ENCODE measurements at places on chromosomes 4 and X.

DNA sequence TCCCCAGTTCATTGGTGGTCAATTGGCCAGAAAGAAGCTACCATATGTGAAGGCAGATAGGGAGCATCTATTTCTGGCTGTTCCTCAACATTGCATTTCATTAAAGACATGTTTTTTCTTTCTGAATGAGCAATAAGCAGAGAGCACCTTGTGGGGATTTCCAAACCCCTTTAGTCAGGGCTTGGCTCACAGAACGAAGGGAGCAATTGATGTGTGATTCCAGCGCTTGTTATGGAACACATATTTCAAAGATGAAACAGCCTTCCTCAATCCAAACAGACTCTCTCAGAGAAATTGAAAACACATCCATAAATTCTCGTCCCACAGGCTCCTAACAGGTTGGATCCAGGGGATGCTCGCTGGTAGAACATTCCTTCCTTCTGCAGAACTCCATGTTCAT is 84.1 kb downstream of the CLCN4 start:
- peak; percentile 47 for DNase-seq

GRCh38 chr4:129377131-129377845 is 281.3 kb downstream of the C4orf33 start:
- no peak for DNase-seq

- no peak for DNase-seq
These were observed 23.9 kb downstream of the CXXC4 start for GRCh38 chr4:104470770-104471169.

- DNase-seq: no peak
These were observed 65.0 kb downstream of the SCD5 start for GRCh38 chr4:82733636-82734035.

GRCh38 chr4:32569861-32570260 is 1849.7 kb downstream of the PCDH7 start:
- DNase-seq: no peak

GRCh38 chr4:106694232-106694631 is 325.7 kb upstream of the GIMD1 start:
- DNase-seq: no peak

DNA sequence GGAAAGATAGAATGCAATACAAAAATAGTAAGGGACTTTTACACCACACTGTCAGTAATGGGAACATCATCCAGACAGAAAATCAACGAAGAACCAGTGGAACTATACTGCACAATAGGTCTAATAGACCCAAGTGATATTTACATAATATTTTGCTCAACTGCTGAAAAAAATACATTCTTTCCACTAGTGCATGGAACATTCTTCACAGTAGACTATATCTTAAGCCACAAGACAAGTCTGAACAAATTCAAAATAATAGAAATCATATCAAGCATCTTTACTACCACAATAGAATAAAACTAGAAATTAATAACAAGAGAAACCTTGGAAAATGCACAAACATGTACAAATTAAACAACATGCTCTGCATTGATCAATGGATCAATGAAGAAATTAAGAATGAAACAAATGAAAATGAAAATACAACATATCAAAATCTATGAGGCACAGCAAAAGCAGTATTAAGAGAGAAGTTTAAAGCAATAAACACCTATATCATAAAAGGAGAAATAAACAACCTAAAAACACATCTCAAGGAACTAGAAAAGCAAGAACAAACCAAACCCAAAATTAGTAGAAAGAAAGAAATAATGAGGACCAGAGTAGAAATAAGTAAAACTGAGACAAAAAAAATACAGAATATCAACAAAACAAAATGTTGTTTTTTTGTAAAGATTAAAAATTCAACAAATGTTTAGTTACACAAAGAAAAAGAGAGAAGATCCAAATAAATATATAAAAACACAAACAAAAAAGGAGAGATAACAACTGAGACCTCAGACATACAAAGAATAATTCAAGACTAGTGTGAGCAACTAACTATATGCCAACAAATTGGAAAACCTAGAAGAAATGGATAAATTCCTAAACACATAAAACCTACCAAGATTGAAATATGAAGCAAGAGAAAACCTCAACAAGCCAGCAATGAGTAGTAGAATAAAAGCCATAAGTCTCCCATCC is 51.5 kb upstream of the ANTXR2 start:
- no peak for DNase-seq

Data from uterus (tissue), 4 donors.